Trophoblast cell (in vitro differentiated cells and primary cell): ENCODE measurements at places on chromosomes 3 and 15.

- DNase-seq, result no peak
Measured at GRCh38 chr3:178120367-178120766, 415.9 kb upstream of the KCNMB2 start.

GRCh38 chr15:69599271-69599670 is 146.7 kb downstream of the RPLP1 start:
- DNase-seq, result no peak

- DNase-seq, result peak; percentile 70
Measured at GRCh38 chr15:90291679-90292356, 26.3 kb downstream of the NGRN start.

DNA sequence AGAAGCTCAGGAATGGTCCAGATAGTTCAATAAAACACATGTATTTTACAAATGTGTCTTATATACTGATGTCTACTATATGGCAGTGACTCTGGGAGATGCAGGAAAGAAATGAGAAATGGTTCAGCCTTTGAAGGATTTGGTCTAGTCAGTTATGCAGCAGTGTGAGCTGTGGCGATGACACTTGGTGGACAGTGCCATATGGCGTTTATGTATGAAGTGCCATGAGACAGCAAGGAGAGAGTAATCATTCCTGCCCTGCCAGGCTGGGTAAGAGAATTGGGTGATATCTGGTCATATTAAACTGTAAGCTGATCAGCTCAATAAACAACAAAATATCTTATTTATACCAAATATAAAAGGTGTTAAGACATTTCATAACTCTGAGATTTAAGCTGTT is 47.6 kb upstream of the ANP32A start:
- no peak for DNase-seq

DNA sequence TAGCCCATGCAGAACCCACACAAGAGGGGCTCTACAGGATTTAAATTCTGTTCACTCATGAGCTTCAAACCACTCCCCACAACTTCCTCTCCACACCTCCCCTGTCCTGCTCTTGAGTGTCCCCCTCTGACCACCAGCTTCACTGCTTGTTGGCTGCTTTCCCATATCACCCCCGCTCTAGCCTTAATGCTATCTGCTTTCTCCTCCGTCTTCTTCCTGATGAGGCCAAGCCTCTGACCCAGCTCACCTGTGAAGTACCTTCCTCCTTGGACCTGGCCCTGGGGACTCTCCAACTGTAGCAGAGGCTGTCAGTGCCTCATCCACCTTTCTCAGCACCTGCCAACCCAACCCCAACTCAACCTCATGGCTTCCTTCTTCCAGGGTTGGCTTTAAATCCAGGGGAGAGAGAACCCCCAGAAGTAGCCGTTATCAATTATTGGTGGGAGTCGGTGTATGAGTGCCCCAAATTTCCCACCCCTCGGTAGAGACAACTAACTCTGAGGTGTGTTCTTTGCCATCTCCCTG is 174.8 kb downstream of the MINAR1 start:
- DNase-seq, result no peak

DNA sequence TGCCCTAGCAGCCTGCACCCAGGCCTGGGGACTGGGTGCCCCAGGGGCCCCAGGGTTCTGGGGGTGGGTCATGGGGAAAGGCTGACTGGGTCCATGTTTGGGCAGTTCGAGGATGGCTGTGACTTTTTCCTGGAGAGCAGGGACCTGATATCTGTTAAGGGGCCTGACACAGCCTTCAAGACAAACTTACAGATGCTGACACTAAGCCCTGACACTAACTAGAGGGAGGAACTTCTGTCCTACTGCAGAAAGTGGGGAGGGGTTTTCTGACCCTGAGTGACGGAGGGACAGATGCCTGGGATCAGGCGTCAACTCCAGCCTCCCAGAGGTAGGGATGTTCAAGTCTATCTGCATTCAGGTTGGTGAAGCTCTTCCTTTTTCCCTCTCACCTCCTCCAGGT is 45.0 kb upstream of the SLC6A11 start:
- DNase-seq, result no peak

DNA sequence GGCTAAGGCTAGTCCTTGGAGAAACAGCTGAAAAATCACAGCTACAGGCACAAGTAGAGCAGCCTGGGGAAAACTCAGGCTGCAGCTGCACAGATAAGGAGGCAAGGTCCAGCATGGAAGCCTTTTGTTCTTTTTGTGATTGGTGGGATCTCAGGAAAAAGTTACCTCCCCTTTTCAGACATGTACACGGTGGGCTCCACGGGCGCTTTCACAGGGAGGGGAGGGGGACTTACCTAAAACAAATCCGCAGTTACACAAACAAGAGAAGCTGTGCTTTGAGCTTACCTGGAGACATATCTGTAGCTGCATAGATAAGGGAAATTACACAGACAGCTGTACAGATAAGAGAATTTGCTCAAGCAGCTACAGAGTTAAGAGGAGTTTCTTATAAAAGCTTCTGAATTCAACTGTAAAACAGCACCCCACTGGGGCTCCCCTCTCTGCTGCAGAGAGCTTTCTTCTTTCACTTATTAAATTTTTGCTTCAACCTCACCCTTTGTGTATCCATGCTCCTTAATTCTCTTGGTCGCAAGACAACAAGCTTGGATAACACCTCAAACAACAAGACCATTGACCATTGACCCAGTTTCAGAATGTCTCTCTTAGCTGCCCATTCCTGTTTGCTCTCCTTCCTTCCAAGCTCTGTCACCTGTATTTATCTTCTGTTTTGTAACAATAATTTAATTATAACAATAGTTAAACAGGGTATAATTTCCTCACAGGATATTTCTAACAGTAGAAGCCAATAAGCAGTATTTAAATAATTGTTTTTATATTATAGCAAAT is 10.9 kb upstream of the CD200 start:
- DNase-seq, result peak; percentile 18

DNA sequence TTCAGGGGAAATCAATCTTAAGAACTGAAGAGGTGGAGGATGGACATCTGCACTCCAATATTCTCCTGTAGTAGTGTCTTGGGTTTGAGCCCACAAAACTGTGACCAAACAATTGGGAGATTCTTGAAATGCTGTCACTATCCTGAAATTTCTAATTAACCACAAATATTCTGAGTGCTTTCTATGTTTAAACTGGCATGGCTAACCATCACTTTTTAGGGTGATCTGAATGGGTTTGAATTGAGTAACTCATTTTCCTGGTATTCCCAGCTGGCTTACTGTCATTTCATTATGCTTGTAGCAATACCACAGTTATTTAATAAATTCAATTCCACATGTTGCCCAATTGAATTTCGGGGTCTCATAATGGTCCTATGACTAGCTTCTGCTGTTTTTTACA is 216.9 kb upstream of the DCBLD2 start:
- DNase-seq, result no peak

DNA sequence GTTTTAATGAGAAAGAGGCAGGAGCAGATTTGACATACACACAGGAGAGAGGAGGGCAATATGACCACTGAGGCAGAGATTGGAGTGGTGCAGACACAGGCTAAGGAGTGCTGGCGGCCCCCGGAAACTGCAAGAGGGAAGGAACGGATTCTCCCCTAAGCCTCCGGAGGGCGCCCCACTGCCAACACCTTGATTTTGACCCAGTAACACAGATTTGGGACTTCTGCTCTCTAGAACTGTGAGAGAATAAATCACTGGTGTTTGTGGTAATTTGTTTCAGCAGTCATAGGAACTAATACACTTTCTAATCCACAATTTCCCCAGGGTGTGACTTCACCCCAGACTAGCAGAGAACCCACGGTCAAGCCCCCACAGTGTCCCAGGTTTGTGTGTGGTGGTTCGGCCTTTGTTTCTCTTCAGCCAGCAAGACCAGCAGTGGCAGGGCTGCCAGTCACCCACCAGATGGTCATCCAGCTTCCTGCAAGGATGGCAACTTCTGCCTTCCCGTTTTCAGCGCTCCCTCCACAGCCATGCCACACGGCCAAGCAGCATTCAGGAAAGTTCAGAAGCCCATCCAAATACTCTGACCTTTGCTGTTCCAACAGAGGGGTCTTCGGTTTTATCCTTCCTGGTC is 23.6 kb upstream of the TSPAN3 start:
- DNase-seq, result no peak

- DNase-seq, result no peak
Measured at GRCh38 chr3:102133376-102133775, 284.1 kb downstream of the NFKBIZ start.

- DNase-seq, result no peak
Measured at GRCh38 chr3:174986685-174987084, 127.6 kb downstream of the NAALADL2 start.

DNA sequence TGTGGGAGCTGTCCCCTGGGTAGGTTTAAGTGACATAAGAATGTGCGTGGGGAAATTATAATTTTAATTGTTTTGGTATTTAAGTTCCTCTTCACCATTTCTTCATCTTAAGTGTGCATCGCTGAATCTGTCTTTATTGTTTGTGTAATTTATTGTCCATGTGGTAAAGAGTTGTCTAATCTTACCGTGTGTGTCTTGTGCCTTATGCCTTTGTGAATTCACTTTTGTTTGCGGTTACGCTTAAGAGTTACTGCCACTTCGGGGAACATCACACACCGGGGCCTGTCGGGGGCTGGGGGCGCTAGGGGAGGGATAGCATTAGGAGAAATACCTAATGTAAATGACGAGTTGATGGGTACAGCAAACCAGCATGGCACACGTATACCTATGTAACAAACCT is 767 bp downstream of the WDR48 start:
- no peak for DNase-seq

- peak; percentile 28 for DNase-seq
Measured at GRCh38 chr15:82750831-82751180, 41.1 kb upstream of the AP3B2 start.

- DNase-seq, result peak; percentile 25
Measured at GRCh38 chr3:189001559-189001958, 170.2 kb upstream of the TPRG1 start.

DNA sequence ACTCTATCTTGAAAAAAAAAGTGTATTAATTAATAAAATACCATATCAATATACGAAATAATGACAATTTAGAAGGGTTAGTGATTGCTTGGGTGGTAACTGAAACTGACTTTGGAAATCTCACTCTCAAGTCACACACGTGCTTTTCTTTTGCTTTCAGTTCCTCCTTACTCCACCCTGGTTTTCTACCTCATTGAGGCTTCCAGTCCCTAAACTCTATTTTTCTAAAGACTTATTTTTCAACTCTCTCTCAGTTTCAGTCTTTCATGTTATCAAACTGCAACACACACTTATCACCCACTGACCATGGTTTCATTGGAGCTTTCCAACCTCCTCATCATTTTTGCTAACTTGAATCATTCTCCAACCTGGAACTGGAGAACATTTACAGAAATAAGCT is 23.5 kb downstream of the IL12A start:
- DNase-seq, result no peak

- DNase-seq, result no peak
Measured at GRCh38 chr3:61684386-61684785, 123.0 kb downstream of the PTPRG start.

- DNase-seq, result no peak
Measured at GRCh38 chr3:27216955-27217552, 152.1 kb downstream of the NEK10 start.

DNA sequence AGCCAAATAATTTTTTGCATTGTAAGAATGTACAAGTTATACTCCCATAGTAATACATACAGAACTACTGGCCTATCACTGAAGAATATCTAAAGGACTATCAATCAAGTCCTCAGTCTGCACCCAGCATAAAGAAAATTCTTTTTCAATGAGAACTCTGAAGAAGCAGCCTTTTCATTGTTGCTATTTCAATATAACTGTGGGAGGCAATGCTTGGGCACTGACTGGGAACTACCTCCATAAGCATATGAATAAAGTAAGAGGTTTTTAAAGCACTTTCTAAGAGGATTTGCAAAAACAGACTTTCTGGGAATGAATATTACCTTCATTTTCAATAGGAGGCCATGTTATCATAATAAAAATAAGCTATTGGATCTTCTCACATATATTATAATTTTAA is 24.6 kb upstream of the NECTIN3 start:
- DNase-seq, result peak; percentile 5

DNA sequence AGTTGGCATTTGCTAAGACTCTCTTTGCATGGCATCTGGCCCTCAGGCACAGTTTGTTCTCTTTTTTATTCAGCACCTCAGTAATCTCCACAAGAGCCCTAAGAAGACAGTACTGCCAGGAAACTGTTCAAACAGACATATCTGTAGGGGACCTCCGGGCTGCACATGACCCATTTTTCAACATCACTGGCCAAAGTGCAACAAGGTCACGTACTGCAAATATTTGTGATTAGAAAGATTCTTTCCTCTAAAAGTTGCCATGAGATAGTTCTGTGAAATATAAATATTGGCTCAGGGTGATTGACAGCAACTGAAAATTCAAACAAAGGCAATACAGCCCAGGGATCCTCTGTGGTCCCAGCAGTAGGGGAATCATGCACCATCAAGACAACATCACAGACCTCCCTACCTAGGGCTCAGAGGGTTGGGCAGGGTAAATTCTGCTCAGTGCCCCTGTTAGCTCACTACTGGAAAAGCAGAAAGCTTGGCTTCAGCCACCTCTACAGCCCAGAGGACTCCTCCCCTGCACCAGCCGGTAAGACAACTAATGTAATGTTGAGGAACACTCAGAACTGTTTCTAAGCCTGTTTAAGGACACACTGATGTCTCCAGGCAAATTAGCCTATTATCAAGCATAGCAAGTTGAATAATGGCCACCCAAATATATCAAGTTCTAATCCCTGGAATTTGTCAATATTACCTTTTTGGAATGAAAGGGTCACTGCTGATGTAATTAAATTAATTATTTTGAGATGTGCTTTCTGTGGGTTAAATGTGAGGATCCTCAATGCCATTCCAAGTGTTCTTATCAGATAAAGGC is 117.4 kb upstream of the LPP start:
- peak; percentile 17 for DNase-seq

DNA sequence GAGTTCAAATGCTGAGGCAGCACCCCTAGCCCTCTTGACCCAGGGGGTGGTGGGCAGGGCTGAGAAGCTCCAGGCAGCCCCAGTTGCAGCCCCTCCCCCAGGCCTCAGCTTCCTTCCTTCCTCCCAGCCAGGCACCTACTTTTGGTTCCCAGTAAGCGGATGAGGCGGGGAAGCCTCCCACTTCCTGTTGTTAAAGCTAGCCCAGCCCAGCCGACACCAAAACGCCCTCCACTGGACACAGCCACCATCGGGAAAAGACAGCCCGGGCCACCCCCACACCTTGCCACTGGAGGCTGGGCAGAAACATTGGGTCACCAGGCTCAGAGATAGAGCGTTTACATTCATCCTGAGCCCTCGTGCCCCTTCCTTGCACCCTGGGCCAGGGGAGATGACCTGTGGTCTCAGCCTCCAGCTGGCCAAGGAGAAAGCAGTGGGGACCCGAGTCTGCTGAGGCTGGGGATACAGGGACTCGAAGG is 3.5 kb downstream of the DUSP7 start:
- DNase-seq, result peak; percentile 30

DNA sequence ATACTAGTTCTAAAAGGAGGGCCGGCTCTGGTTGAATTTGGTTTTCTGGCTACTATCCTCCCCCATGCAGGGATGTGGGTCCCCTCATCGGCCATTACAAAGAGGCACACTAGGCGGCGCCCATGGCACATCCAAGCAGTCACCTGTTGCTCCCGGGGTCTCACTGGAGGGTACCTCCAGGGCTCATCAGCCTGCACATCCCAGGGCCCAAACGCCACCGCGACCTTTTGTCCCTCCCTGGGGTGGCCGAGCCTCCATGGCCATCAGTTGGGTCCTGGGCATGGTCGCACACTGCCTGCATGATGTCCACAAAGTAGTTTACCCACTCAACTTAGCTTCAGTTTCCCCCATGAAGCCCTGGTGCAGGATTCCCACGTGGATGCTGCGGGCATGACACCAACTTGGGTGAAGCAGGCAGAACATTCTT is 28.3 kb downstream of the IDH3A start:
- no peak for DNase-seq

GRCh38 chr3:108461661-108462111 is 48.7 kb downstream of the MYH15 start:
- DNase-seq, result no peak
